NCI-H2029 (cell line): ENCODE measurements at places on chromosomes 3 and 15.
A peak's percentile ranks its signal among the peaks of the same experiment; 100 is the strongest.

DNA sequence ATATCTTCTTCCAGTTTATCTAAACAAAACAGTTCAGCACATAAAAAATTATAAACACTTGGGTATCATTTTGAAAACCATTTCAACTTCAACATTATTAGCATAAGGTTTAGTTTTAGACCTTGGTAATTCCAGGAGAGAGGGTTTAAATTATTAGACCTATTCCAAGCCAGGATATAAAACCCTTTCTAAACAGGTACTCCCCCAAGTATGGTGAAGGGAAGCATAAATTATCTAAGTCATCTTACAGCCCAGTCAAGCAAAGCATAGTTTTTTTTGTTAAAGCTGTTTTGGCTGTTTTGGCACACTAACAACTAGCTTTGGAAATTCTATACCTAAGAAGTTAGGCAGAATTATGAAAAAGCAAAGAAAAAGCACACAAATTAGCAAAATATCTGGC is 87.3 kb downstream of the FBN1 start:
- no peak for DNase-seq

DNA sequence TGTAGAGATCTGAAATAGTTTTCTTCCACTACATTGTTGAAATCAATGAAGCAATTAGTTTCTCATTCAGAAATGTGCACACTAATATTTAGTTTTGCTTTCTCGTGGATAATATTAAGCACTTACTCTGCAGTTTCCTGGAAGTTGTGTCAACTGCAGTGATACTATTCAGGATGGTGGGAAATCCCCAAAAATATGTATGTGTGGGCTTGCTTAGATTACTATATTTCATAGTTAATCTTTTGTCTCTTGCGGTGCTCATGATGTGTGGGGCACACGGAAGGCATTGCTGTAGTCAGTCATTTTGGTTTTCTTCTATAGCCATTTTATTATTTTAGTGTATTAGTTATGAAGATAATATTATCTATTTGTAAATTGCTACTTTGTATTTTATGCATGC is 19.7 kb downstream of the RAB11A start:
- no peak for DNase-seq

DNA sequence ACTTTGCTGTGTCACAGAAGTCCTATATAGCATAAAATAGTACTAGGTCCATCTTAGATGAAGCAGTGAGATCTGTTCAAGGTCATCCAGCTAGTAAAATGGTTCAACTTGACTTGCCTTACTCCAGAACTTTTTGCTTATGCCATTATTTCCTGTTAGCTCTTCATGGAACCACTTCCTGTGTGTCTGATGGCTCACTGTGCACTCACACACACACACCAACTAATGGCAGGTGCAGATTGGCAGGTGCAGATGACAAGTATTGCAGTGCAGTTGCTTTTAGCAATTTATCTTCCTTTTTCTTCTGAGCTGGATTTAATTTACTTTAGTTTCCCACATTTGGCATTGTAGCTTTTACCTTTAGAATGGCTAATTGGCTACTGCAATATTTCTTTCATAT is 29.8 kb downstream of the GOLGA8S start:
- no peak for DNase-seq

- no peak for DNase-seq
Observed at GRCh38 chr15:58981808-58982475, 5.5 kb upstream of the RNF111 start.

DNA sequence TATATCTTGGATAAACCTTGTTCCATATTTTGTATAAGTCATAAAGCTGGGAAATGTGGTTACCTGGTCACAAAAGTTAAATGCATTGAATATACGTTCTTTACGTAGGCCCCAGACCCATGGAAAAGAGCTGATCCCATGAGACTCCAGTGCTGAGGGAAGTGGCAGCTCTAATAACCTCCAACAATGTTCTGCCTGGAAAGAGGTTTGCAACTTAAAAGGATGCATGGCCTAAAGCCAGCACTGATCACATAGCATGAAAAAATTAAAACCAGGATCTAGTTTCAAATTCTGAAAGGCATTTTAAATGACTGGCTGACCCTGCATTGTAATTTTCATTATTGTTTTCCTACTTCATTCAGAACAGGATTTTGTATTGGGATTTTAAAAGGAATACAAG is 27.9 kb upstream of the STRIT1 start:
- no peak for DNase-seq

DNA sequence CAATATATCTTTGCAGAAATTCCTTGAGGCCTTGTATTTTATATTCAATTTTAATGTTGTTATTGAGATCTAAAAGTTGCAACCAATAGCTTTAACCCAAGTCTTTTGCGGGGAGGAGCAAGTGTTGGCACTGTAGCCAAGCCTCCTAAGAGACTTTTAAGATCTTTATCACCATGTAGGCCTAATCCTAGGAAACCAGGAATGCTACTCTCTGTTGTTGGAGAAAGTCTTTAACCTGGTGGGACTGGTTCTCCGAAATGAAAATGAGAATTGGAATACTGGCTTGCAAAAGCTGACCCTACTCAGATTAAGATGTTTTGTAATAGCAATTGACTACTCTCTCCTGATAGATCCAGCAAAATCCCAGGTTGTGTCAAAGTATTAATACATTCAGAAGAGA is 25.8 kb downstream of the SHC4 start:
- no peak for DNase-seq

DNA sequence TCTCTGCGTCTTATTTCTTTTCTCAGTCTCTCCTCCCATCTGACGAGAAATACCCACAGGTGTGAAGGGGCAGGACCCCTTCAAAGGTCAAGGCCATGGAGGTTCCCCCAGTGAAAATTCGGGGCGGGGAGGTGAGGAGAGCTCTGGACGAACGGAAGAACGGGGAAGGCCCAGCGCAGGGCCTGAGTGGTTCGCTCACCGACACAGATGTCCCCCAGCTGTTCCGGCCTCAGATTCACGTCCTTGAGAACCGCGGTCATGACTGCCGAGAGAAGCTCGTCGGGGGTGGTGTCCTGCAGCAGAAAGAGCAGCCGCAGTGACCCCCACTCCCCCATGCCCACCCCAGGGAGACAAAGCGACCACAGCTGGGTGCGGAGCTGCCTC is 542 bp downstream of the ACAA1 start:
- DNase-seq, result no peak

- DNase-seq, result no peak
Observed at GRCh38 chr15:68536331-68537095, 42.3 kb upstream of the CORO2B start.

DNA sequence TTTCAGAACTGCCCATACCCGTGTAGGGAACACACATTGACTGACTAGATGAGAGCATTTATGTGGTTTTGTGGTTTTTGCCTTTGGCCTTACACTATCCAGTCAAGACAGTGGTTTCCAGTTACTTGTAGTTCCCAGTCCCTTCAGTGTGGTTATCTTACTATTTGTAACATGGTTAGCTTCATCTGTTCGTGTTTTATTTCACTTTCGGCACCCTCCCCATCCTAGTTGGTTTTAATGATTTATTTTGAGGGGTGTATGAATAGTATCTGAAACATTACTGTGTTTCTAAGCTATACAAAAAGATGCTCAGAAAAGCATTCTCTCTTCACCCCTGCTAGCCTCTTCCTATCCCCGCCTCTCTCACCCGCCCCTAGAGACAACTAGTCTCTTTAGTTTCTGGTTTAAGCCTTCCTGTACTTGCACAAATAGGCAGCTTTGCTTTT is 14.1 kb downstream of the LYSMD4 start:
- no peak for DNase-seq

GRCh38 chr3:16319723-16320122 is 54.7 kb downstream of the OXNAD1 start:
- no peak for DNase-seq

DNA sequence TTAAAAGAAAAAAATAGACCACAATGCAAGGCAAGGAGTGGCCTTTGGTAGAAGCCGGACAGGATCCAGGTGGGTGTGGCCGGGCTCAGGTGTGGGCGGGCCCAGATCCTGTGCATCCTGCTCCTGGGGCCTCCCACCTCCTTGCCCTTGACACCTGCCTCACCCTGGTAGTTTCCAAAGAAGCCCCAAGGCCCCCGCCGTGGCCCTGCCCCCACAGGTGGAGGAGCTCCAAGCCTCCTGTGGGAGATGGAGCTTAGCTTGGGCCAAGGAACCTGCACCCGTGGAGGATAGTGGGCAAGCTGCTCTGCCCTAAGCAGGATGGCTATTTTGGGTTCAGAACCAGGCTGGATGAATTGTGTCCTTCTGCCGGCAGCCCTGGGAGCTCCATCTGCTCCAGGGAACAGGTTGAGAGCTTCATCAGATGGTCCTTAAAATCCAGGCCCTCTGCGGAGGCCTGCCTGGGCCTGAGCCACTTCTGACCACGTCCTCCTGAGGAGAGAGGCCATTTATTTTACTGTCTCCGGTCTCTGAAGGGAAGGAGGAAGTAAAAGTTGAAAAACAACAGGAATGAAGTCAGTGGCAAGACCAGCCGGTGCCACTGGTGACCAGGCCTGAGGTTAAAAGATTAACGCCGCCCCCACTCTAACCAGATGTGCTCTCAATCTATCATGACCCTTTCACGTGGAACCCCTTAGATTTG is 53.9 kb upstream of the KLF13 start:
- DNase-seq, result no peak

DNA sequence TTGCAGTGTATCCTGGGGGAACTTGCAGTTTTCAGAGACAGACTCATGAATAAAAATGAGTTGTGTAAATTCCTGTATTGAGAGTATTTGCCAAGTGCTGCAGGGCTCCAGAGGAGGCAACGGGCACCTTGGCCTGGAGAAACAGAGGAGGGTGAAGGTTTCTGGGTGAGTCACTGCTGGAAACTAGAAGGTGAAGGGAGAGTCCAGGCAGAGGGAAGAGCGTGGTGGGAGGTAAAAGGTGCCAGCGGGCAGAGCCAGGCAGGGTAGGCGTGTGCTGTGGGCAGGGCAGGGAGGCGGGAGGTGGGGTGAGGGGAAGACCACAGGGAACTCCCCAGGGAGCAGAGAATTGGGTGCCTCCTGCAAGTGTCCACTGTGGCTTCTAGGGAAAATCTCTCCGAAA is 120.8 kb downstream of the SLCO3A1 start:
- DNase-seq, result no peak

DNA sequence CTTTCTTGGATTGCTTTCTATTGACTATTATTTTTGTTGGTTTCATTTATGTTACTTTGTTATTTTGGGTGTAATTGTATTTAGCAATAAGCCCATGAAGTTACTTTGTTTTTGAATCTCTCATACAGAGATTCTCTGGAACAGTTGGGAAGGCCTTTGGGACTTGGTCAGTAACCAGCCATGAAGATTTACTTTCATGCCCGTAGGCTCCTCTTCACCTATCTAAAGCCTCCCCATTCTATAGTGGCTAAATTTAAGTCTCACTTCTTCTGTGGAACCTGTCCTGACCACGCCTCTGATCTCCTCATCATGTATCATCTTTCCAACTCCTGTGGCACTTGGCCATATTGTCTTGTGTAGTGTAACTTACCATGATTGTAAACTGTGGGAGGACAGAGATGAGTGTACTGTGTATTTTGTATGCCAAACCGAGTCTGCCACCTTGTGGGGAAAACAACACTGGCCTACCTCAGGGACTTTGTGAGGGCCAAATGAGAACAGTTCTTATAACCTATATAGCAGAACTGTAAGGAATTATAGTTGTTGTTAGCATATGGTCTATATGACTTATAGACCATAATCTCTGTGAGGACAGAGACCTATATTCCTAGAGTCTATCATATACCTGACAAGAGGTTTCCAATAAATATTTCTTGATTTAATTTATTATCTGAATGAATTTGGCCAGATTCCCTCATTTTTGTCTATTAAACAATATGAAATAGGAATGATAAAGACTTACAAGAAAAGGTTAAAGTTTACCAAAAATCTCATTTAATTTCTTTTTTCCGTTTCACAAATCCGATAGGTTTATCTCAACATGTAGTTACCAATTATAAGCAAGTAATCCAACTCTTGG is 75.0 kb downstream of the STARD9 start:
- DNase-seq, result peak; percentile 12

DNA sequence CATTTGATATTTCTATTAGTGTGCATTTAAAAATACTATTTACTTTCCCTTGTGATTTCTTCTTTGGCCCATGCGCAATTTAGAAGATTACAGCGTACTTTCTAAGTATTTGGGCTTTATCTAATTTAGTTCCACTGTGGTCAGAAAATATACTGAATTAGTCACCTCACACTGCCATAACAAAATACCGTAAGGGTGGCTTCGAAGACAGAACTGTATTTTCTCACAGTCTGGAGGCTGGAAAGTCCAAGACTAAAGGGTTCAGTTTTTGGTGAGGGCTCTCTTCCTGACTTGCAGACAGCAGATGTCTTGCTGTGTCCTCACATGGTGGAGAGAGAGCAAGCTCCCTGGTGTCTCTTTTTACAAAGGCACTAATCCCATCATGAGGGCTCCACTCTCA is 286.2 kb downstream of the ADAMTSL3 start:
- no peak for DNase-seq

DNA sequence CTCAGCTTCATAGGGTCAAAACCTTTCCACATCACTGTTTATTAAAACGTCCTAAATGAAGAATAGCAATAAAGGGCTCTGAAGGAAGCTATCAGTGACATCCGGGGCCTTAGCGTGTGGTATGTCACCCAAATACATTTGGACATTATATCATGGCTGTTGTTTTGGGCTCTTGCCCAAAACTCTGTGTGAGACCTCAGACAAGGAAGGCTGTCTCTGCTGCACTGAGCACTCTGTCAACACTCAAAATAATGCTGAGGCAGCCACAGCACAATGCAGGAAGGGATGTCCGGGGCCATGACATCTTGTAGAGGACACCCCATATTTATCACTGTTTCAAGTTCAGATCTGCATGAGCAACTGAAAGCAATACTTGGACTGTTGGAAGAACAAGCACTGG is 293.8 kb upstream of the WNT5A start:
- no peak for DNase-seq

- no peak for DNase-seq
Observed at GRCh38 chr3:56980243-56980642, 80.2 kb upstream of the SPATA12 start.

GRCh38 chr15:94743668-94744067 is 512.3 kb downstream of the MCTP2 start:
- no peak for DNase-seq

DNA sequence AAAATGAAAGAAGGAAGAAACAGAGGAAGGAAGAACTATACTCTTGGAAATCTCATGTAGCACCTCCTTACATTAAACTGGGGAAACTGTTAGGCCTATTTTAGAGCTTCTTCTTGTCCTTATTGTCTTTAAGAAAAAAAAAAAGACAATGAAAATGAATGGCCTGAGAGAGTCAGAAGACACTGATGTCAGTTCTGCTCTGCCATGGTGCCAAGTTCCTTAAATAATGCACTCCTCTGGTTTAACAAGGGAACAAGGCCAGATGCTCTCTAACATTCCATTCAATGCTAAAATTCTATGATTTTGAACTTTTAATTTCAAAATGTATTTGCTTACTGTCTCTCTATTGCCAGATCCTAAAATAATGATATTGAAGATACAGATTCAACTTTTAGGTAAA is 4.4 kb upstream of the MBNL1 start:
- DNase-seq, result no peak

- DNase-seq, result no peak
Observed at GRCh38 chr3:185933374-185934173, 4.2 kb downstream of the TRA2B start.

GRCh38 chr3:12991861-12992281 is 81.4 kb downstream of the IQSEC1 start:
- DNase-seq, result no peak
